ENCODE measurements at places on chromosomes 6 and 20. TPM values are rescaled to one million over a fixed set of nuclear protein-coding genes. Genes with fewer than 3 reads are reported as not detected.

GRCh38 chr6:39050453-39051112 is 2.0 kb downstream of the GLP1R start:
- DNase-seq, result no peak

- DNase-seq, result no peak
Measured at GRCh38 chr6:160132297-160132637, 10.7 kb downstream of the SLC22A1 start.

- peak; percentile 96 for DNase-seq
Measured at GRCh38 chr6:31462964-31463870, 34.7 kb upstream of the MICB start.

DNA sequence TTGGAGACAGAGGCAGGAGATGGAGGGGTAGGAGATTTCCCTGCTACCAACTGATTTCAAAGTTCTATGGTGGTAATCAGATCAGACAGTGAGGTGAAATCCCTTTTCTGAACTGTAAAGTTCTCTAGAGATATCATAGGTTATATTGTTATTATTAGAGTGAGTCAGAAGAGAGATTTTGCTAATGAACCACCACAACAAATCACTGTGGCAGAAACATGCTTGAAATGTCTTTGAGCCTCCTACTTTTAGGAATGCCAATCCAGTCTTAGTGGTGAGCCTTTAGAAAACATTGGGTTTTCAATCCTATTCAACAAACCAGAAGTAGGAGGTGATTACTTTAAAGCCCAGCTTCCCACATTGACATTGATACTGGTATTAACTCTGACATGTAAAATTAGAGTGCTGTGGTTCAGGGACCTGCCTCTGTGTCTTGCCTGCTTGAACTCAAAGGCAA is 136.7 kb upstream of the CNR1 start:
- DNase-seq, result peak; percentile 48

DNA sequence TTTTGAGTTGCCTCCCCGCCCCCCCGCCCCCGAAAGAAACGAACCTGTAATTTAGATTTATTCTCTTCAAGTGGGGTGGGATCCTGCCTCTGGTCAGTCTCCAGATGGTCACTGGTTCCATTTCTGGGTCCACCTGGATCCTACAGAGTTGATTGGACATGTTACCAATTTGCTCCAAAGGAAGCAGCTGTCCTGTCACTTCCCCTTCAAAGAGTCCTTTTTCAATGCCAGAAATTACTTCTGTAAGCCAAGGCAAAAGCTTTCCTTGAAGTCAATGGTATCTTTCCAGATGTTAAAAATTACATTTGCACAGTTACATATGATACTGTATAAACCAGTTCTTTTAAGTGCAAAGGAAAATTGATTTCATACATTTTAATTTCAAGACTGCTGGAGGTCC is 12.0 kb upstream of the ANKRD60 start:
- no peak for DNase-seq

GRCh38 chr20:49901588-49901987 is 13.7 kb downstream of the SPATA2 start:
- no peak for DNase-seq

DNA sequence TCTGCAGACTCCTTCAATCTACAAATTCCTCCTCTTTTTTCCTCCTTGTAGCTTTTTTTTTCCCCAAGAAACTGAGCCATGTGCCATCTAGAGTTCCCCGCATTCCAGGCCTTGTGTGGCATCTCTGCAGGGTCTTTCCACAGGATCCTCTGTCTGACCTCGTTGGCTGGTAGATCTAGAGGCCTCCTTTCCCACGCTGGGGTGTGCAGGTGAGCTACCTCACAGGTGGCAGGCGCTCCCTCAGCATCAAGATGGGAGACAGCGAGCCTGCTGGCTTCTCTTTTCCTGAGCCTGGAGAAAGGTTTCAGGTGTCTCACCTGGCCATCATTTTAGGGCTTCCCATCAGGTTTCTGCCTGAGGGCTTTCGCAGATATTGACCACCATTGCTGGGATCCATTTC is 9.6 kb upstream of the NELFCD start:
- DNase-seq, result no peak

The SIM1 gene
- total RNA-seq, result 6.0 TPM

The PRR18 gene
- not detected for total RNA-seq

Data from M059J (cell line).